Heart right ventricle (tissue), 16 donors: ENCODE measurements at places on chromosomes 3 and 15. TPM values are rescaled to one million over a fixed set of nuclear protein-coding genes. Genes with fewer than 3 reads are reported as not detected.

Gene TTLL13
- not detected for total RNA-seq

GRCh38 chr15:33138000-33138399 is 56.5 kb downstream of the FMN1 start:
- H3K4me1 ChIP-seq: peaks cover 9% of the 10 kb centered on the region
- no peaks in the 10 kb centered on the region for H3K36me3 ChIP-seq
- H3K27ac ChIP-seq: no peak overlapping the region
- no peaks in the 10 kb centered on the region for H3K27me3 ChIP-seq

GRCh38 chr3:182165234-182165633 is 453.5 kb downstream of the SOX2 start:
- no peaks in the 10 kb centered on the region for H3K4me1 ChIP-seq
- H3K4me3 ChIP-seq: no peak overlapping the region
- H3K27me3 ChIP-seq: no peaks in the 10 kb centered on the region
- no peaks in the 10 kb centered on the region for H3K36me3 ChIP-seq
- no peak for DNase-seq

DNA sequence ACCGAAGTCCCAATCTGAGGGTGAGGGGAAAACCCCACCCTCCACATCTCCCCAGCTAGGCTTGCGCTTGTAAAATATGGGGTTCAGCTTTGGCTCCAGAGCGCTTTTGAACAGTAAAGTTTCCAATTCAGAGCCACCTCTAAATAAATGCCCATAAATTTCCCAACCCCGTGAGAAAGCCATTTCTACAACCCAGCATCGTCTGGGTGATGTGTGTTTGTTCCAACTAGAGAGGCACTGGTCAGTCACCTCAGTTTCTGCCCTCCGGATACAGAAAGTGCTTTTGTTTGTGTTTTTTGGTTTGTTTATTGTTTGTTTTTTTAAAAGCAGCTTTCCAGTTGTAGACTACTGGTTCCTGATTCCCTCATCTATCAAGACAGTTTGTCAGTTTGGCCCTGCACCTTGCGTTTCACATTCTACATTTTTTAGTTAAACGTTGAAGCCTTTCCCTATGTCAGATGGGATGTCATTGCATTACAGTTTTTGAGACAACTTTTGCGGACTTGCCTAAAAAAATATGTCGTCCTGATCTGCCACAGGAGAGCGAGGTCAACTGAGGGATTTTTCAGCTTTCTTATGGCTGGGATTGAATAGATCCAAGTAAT is 15.0 kb upstream of the SOX2 start:
- peaks cover 70% of the 10 kb centered on the region for H3K27me3 ChIP-seq
- H3K4me1 ChIP-seq: peaks cover 12% of the 10 kb centered on the region
- H3K4me3 ChIP-seq: no peak overlapping the region
- no peak overlapping the region for H3K27ac ChIP-seq
- DNase-seq: no peak

Gene GPR149
- not detected for total RNA-seq

DNA sequence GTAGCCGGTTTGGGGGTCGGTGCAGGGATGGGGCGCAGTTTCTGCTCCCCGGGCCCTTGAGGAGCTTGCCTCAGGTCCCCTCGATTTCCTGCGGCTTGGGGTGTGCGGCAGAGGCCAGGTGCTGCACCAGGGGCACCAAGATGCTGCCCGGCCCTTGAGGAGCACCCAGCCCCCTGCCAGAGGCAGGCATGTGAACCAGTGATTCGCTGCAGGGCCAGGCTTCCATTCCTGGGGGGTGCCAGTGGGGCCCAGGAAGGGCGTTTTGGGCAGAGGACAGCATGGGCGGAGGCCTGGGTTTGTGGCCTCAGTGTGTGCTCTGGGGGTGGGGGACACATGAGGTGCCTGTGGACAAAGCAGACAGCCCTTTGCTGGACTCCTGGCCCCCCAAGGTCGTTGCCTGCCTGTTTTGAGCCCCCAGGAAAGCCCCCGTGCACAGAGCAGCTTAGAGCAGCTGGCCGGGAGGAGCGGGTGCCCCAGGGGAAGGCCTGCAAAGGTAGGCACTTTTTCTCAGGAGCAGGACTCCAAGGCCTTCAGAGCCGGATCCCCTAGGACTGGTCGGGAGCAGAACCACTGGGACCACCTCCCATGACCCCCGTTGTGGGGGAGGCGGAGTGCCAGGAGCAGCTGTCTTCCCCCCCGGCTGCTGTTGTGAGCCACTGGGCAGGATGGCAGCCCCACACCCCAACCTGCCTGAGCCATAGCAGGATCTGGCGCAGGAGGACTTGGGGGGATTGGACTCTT is 1.6 kb downstream of the PLXNA1 start:
- H3K4me3 ChIP-seq: peak overlapping the region; percentile 75
- no peak for DNase-seq
- no peaks in the 10 kb centered on the region for H3K36me3 ChIP-seq
- H3K4me1 ChIP-seq: peaks cover 41% of the 10 kb centered on the region
- H3K27ac ChIP-seq: peak overlapping the region; percentile 44

DNA sequence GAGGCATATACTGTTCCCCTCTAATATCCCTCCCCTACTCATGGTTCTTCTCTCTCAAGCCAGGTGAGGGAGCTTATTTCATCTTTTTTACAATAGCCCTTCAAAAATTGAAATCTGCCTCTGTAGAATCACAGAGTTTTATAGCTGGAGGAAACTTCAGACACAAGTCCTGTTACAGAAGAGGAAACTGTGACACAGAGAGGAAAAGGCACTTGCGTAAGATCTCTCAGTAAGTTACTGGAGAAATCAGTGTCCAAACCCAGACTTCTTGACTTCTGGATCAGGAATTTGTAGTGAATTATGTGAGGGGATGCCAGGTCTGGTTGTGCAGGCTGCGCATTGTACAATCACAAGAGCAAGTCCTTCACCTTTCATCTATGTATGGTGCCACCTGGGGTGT is 4.6 kb downstream of the FGD5 start:
- peaks cover 60% of the 10 kb centered on the region for H3K4me1 ChIP-seq
- no peak for DNase-seq
- H3K36me3 ChIP-seq: peaks cover 54% of the 10 kb centered on the region
- peaks cover 22% of the 10 kb centered on the region for H3K27me3 ChIP-seq

Gene LRTM1
- not detected for total RNA-seq

DNA sequence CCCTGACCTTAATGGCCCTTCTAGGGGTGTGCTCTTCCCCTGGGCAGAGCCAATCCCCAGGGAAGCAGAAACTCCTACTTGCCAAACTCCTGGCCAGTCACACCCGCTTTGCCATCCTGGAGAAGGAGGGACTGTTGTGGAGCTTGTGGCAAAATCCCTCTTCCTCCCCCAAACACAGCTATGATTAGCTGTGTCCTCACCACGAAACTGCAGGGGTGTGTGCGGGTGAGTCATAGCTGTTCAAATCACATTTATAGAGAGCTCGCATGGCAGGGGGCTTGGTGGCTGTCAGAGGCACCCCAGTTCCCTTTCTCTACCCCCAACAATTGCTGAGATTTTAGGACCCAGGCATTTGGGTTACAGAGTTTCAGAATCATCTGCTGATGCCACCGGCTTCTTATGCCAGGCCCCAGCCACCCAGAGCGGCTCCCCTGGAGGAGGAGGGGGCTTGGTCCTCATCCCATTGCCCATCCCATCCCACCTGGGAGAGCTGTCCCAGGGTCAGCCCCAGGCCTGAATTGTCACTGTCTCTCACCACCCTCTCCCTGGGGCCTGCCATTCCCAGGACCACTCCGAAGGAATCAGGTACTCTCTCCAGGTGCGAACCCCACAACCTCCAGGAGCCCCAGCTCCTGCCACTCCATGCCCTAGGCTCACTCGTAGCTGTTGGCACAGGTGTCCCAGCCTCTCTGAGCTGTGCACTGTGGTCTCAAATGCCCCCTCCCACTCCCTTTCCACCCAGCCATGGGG is 28.8 kb upstream of the MAGEF1 start:
- DNase-seq: no peak
- no peaks in the 10 kb centered on the region for H3K36me3 ChIP-seq
- no peak overlapping the region for H3K27ac ChIP-seq
- no peaks in the 10 kb centered on the region for H3K4me1 ChIP-seq

Gene CILP
- 6.5 TPM for total RNA-seq

- peaks cover 28% of the 10 kb centered on the region for H3K4me1 ChIP-seq
- peak overlapping the region; percentile 86 for H3K27ac ChIP-seq
- H3K4me3 ChIP-seq: peak overlapping the region; percentile 75
Measured at GRCh38 chr3:111072031-111072921, 660 bp downstream of the NECTIN3 start.

- H3K36me3 ChIP-seq: no peaks in the 10 kb centered on the region
- H3K27ac ChIP-seq: peak overlapping the region; percentile 75
- H3K4me1 ChIP-seq: peaks cover 9% of the 10 kb centered on the region
- no peak for DNase-seq
- H3K27me3 ChIP-seq: no peaks in the 10 kb centered on the region
- no peak overlapping the region for H3K4me3 ChIP-seq
Measured at GRCh38 chr3:15647611-15648167, 46.1 kb downstream of the BTD start.

GRCh38 chr15:72365844-72366243 is 10.0 kb downstream of the HEXA start:
- H3K27ac ChIP-seq: no peak overlapping the region
- DNase-seq: no peak
- H3K4me3 ChIP-seq: no peak overlapping the region
- peaks cover 45% of the 10 kb centered on the region for H3K4me1 ChIP-seq

- H3K4me3 ChIP-seq: no peak overlapping the region
- DNase-seq: no peak
- no peaks in the 10 kb centered on the region for H3K36me3 ChIP-seq
- no peaks in the 10 kb centered on the region for H3K27me3 ChIP-seq
- peak overlapping the region; percentile 89 for H3K27ac ChIP-seq
Measured at GRCh38 chr15:58148633-58149445, 10.7 kb downstream of the AQP9 start.

Gene CACNA2D2
- total RNA-seq: 3.7 TPM

Gene DYNLT2B
- total RNA-seq: 3.7 TPM

GRCh38 chr3:70737666-70738290 is 425.3 kb upstream of the MDFIC2 start:
- DNase-seq: no peak
- H3K27me3 ChIP-seq: no peaks in the 10 kb centered on the region
- no peak overlapping the region for H3K27ac ChIP-seq
- H3K4me1 ChIP-seq: no peaks in the 10 kb centered on the region
- no peak overlapping the region for H3K4me3 ChIP-seq
- H3K36me3 ChIP-seq: no peaks in the 10 kb centered on the region

DNA sequence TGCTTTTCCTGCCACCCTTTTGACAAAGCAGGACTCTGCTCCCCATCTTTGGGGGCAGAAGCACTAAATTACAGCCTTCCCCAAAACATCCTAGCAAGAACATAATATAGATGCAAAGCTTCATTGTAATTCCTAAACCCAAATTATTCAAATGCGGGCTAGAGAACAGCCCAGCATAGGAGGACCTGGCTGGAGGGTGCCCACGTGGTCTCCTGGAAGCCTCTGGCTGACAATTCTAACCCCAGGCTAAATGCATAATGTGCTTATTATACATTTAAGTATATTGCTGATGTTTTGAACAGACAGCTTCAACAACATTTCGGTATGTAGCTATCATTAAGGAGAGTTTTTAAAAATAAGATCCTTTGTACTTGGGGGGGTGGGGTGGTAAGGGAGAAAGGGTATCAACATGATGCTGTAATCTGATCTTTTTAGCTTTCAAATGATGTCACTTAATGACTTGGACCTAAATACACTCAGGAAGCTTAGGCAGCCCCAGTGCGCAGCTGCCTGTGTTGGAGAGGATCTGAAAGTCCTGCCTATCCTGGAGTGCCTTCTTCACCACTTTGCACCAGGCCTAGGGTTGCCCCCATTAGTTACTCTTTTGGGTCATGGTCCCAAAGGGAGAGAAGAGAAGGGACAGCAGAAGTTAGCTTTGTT is 57.2 kb upstream of the USP3 start:
- H3K4me3 ChIP-seq: no peak overlapping the region
- H3K27me3 ChIP-seq: no peaks in the 10 kb centered on the region
- H3K27ac ChIP-seq: peak overlapping the region; percentile 89
- DNase-seq: no peak
- no peaks in the 10 kb centered on the region for H3K36me3 ChIP-seq

DNA sequence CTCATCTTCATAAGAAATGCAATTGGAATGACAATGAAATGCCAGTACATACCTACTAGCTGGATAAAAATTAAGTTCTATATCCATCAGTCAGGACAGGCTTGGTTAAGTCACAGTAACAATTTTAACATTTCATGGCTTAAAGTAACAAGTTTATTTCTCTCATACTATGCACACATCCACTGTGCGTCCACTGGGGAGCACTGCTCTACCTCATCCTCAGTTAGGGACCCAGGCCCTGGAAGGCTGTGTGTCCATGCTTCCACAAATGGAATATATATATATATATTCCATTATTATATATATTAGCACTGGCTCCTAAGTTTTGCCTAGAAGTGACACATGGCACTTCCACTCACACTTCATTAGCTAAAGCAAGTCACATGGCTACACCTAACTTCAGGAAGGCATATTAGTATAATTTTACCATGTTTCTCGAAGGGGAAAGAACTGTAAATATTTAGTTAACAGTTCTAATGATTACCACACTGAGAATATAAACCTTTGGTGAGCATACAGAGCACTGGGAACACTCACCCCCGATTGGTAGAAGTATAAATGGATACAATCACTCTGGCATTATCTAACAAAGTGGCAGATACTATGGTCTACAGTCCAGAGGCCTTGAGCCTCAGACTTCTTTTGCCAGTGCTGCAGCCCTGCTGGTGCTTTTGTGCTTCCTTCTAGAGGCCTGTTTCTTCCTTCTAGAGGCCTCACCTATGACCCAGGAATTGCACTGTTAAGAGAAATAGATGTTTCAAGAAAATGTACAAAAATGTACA is 28.6 kb downstream of the AP3S2 start:
- no peak overlapping the region for H3K4me3 ChIP-seq
- H3K36me3 ChIP-seq: peaks cover 68% of the 10 kb centered on the region

GRCh38 chr3:18044191-18044590 is 301.8 kb upstream of the TBC1D5 start:
- DNase-seq: no peak
- no peaks in the 10 kb centered on the region for H3K36me3 ChIP-seq
- no peaks in the 10 kb centered on the region for H3K4me1 ChIP-seq
- H3K27me3 ChIP-seq: no peaks in the 10 kb centered on the region

GRCh38 chr15:96524676-96525417 is 194.3 kb downstream of the NR2F2 start:
- DNase-seq: no peak
- no peaks in the 10 kb centered on the region for H3K36me3 ChIP-seq
- H3K4me3 ChIP-seq: no peak overlapping the region
- H3K27me3 ChIP-seq: no peaks in the 10 kb centered on the region

Gene HGD
- total RNA-seq: not detected

Gene CCR3
- not detected for total RNA-seq

DNA sequence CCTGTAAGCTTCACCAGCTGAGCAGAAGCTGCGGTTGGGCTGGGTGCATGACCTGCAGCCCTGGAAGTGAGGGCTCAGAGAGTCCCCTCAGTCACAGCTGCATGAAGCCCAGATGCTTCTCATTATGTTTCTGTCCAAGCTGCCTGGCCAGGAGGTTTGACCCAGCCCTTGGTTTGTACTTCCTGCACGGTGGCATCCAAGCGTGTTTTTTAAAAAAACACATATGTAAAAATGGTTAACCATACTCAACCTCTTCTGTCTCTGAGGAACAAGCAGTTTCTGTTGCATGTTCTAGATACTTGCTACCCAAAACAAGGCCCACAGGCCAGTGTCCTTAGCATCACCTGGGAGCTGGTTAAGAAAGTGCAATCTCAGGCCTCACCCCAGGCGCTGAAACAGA is 76.0 kb upstream of the ATP10A start:
- H3K27ac ChIP-seq: no peak overlapping the region
- H3K4me1 ChIP-seq: no peaks in the 10 kb centered on the region
- H3K36me3 ChIP-seq: no peaks in the 10 kb centered on the region

- DNase-seq: no peak
- no peaks in the 10 kb centered on the region for H3K27me3 ChIP-seq
- H3K4me3 ChIP-seq: no peak overlapping the region
- no peaks in the 10 kb centered on the region for H3K4me1 ChIP-seq
- H3K36me3 ChIP-seq: no peaks in the 10 kb centered on the region
- H3K27ac ChIP-seq: no peak overlapping the region
Measured at GRCh38 chr3:178833695-178834094, 237.9 kb downstream of the ZMAT3 start.
